ENCODE measurements at places on chromosomes 1 and 21.
A peak's percentile ranks its signal among the peaks of the same experiment; 100 is the strongest.

- DNase-seq = no peak
Measured at GRCh38 chr1:153428791-153429190, 12.5 kb downstream of the S100A7A start.

- DNase-seq = no peak
Measured at GRCh38 chr1:168834225-168834872, 105.3 kb upstream of the DPT start.

GRCh38 chr1:17052038-17052437, 1.8 kb downstream of the SDHB start:
- no peak for DNase-seq

- DNase-seq = no peak
Measured at GRCh38 chr1:75999034-75999433, 66.8 kb upstream of the ASB17 start.

GRCh38 chr1:41790351-41790750, 128.4 kb downstream of the HIVEP3 start:
- no peak for DNase-seq

- peak; percentile 56 for DNase-seq
Measured at GRCh38 chr1:117284399-117285215, 73.9 kb upstream of the VTCN1 start.
